Cardiac fibroblast (primary cell): ENCODE measurements at places on chromosomes 16 and 17.

GRCh38 chr17:43354371-43354770, 44.4 kb upstream of the ARL4D start:
- DNase-seq = no peak

DNA sequence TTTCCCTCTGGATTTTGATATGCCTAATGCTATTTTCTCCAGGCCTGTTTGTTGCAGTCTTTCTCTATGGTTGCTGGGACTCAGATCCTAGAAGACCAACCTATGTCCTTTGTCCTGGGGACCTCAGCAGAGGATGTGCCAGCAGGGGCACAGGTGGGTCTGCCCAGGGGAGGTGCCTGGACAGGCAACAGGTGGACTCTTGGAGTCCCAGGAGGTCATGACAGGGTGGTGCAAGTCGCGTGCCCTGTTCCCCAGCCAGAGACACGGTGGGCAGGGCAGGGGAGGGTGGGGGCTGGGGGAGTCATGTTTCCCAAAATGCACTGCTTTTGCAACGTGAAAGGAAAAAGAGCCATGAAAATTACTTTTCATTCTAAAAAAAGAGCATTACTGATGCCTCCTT, 26.3 kb upstream of the PLLP start:
- DNase-seq = no peak

DNA sequence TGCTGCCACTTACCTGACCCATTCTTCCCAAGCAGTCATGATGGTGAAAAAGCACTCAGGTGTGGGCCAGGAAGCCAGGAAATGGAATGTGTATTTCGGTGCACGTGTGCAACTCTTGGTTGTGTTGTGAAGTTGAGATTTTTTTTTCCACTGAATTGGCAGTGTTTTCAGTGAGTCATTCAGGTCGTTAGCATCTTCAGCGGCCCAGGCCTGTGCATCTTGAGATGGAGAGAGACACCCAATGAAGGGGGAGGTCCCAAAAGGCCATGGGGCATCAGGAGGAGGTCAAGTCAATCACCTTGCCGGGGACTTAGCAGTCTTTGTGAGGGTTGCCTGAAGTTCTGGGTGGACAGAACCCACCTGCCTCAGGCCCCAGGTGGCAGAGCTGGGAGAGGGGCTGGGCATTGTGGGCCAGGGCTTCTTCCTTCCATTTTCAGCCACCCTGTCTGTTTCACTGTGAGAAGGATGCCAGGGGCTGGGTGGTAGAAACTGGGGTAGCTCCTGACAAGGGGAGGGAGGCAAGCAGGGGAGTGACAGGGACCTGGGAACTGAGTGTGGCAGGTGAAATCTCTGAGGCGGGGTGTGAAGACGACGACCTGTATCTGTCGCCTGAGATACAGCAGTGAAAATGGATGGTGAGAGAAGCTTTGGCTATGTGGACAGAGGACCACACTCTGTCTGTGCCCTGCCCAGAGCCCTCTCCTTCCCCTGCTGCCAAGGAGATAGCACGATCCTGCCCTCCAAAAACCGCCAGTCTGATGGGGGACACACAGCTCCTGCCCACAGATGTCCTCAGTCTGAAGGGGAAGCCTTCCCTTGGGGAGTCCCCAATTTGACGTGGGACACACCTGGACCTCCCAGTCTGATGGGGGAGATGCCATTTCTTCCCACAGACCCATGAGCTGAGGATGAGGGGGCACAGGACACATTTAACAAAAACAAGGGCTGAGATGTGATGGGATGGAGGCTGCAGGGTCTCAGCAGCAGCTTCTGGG, 11.9 kb downstream of the TBKBP1 start:
- no peak for DNase-seq

GRCh38 chr17:44002141-44002848, 2.1 kb upstream of the NAGS start:
- peak; percentile 94 for DNase-seq

DNA sequence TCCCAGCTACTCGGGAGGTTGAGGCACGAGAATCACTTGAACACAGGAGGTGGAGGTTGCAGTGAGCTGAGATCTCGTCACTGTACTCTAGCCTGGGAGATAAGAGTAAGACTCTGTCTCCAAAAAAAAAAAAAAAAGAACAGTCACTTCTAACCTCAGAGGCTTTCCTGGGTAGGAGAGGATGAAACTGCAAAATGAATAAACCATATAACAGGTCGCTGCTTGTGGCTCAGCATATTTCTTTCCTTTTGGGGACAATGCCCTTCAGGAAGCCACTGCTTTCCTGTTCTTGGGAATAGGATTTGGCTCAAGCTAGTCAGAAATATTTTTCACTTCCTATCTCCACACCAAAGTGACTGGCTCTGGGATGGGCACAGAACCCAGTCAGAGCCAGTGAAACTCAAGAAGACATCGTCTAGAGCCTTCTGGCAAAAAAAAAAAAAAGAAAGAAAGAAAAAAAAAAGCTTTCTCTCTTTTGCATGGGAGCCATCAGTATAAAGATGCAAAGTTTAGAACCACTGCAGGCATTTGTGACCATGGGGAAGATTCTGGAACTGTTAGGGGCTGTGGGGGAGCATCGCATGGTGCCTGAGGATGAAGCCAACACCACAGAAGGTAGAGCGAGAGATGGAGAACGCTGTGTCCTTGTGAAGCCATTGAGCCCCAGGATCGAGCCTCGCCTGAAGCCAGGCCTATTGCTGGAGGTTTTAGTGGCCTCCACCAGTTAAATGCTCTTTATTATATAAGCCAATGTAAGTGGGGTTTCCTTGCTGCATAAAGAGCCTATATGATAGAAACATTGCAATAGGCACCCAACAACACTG, 71.8 kb upstream of the MRTFB start:
- no peak for DNase-seq

- DNase-seq = peak; percentile 25
Measured at GRCh38 chr17:7515911-7516610, 31.9 kb downstream of the POLR2A start.

DNA sequence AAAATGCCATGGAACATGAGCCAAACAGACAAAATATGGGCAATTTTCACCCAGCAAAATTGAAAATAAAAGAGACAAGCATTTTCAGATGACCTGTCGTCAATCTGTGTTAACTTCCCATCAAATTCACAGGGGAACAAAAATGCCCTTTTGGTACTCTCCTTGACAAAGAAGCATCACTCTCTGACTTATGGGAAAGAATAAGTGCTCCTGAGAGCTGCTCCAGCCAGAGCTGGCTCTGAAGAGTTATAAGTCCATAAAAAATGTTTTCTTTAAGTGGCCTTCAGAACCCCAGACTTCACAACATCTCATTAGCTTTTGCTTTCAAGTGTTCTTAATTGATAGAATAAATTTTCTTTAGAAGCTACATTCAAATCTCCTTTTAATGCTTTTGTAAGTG, 721.4 kb upstream of the GOT2 start:
- no peak for DNase-seq

DNA sequence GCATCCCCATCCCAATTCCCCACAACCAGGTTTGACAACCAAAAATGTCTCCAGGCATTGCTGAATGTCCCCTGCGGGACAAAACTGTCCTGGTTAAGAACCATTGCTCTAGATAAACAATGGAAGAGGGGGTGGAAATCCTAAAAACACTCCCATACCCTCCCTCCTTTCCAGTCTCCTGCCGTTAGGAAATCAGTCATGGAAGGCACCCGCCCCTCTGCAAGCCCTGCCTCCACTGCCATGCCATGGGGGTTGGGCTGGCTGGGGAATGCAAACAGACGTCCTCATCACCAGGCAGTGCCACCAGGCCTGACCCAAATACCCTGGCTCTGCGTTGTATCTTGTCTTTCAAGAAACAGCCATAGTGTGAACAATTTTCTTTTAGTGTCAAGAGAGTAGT, 57.5 kb downstream of the CYTH1 start:
- no peak for DNase-seq

GRCh38 chr17:50055055-50055425, 870 bp upstream of the ITGA3 start:
- DNase-seq = no peak

DNA sequence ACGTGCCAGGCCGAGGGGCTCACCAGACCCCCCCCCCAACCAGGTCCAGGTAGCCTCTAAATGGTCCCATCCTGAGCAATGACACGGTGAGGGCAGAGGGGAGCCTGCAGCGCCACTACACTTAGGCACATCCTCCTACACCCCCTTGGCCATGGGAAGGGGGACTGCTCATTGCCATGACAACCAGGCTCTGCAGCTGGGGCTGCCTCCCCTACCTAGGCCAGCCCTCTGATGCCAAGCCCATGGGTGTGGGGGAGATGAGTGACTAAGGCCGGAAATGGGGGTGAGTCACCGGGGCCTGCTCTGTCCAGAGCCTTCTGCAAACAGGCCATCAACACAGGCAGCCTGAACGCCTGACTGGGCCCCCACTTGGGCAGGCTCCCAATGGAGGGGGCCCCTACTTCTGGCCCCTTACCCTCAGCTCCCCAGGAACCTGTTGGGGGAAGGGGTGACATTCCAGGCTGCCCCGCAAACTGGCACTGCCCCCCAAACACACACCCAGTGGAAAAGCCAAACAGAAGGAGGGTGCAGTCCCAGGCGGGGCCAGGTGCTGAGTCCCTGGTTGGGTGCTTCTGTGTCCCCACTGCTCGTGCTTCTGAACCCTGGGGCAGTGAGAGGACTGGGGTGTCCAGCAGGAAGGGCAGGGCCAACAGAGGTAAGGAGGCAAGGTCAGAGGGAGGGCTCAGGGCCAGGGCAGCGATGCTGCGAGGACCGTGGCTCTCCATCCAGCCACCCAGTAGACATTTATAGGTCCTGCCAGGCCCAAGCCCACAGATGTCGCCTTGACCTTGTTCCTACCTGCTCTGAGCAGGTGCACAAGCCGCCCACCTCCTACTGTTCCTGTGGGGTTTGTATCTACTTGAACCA, 8.2 kb downstream of the PLCD3 start:
- DNase-seq = peak; percentile 88

DNA sequence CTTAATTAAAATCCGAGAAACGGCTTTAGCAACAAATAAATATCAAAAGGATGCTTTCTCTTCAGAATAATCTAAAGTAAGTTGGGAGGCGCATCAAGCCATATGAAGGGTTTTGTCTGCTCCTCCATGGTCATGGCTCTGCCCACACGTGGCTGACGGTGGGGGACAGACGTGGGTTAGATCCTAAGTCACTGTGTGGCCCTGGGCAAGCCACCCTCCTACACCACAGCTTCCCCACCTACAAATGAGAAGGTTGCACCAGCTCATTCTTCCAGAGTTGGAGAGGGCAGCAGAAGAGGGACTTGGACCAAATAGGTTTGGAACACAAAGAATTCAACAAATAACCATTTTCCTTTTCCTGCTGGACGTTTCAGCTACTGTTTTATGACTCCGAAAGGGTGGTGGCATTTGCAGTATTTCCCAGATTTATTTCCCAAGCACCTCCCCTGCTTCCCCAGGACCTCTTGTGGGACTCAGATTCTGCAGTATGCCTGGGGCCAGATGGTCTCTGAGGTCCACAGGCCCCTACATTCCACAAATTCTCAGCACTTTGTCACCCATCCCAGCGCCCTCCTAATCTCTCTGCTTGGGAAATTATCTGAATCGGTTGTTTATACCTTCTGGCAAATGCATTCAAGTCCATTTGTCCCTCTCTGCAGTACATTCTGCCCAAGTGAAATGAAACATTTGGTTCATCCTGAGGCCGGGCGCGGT, 17.8 kb downstream of the LRRC75A start:
- DNase-seq = no peak

DNA sequence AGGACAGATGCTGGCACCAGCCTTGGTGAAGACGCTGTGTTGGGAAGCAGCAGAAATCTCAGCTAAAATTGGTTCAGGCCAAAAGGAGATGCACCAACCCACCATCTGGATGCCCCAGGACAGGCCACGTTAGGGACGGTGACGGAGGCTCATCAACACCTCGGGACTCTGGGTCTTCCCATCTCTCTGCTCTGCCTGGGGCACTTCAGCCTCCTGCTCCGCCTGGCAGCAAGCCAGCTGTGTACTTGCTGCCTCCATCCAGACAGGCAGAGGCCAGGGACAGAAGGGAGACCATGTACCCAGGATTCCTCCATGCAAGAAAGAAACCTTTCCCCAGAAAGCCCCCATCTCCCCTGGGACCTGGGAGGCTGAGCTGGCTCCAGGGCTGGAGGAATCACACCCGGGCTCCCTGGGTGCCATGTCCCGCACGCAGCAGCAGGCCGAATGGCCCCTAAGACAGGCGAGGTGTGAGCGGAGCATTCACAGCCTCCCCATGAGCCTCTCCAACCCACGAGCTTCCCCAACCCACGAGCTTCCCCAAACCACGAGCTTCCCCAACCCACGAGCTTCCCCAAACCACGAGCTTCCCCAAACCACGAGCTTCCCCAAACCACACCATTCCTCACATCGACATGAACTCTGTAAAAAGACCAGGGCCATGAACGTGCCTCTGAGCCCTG, 274.5 kb downstream of the C16orf95 start:
- no peak for DNase-seq

DNA sequence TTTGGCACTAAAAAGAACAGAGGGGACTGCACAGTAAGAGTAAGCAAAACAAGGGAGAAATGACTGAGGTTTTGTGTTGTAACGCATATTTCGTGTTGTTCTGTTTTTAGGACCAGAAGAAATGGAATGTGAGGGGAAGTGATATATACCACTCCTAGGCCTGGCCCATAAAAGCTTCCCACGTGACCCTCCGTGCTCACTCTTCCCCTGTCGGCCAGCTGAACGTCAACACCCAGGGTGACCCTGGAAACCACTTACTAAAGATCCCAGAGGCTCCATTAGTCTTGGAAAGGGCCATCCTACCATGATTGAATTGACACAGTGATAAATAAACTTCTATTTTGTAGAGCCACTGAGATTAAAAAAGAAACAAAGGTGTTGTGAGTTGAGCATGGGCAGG, 79.8 kb downstream of the HELZ start:
- DNase-seq = no peak

DNA sequence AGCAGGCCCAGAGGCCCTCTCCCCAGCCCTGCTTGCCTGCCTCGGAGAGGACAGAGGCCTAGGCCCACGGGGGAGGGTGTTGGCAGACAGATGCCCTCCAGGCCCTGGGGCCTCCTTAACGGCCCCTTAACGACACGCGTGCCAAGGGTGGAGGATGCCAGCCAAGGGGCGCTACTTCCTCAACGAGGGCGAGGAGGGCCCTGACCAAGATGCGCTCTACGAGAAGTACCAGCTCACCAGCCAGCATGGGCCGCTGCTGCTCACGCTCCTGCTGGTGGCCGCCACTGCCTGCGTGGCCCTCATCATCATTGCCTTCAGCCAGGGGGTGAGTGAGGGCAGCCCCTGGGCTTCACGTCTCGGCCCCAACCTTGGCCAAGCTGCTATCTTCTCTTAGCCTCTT, 21.7 kb downstream of the ADCY7 start:
- no peak for DNase-seq

DNA sequence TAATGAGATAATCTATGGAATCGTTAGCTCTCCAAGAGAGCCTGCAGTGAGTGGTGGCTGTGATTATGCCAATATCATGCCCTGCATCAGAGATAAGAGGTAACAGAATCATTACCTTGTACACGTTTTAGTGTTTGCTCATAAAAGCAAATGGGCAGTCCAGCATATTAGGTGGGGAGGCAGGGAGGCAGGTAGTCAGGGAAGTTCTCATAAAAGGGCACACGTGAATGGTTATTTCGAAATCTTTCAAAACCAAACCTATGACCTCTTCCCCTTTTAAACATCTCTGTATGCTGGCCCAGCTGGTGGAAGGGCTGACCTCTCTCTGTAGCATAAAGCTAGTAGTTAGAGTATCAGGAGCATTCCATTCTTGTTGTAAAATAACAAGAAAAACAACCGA, 51.7 kb downstream of the VAT1L start:
- no peak for DNase-seq

GRCh38 chr17:38466346-38467315, 38.4 kb downstream of the ARHGAP23 start:
- DNase-seq = no peak
